SJSA1 (cell line): ENCODE measurements at places on chromosomes 16 and 17. TPM values are rescaled to one million over a fixed set of nuclear protein-coding genes. Genes with fewer than 3 reads are reported as not detected.

HOXB8 gene
- not detected in 2 replicates for total RNA-seq

SCNN1B gene
- total RNA-seq, result not detected in 2 replicates

PEMT gene
- 49.2 and 49.3 TPM in 2 replicates for total RNA-seq

MCRIP2 gene
- 3.0 TPM in 1 of 2 replicates, not detected in the other for total RNA-seq

SSTR5 gene
- total RNA-seq, result not detected in 2 replicates

GPR142 gene
- total RNA-seq, result not detected in 2 replicates

RAB34 gene
- 1,039 and 1,435 TPM in 2 replicates for total RNA-seq

SYNGR3 gene
- total RNA-seq, result 1.8 and 7.3 TPM in 2 replicates

CTRB2 gene
- total RNA-seq, result not detected in 2 replicates

PTX4 gene
- not detected in 2 replicates for total RNA-seq

EME1 gene
- 24.1 and 54.5 TPM in 2 replicates for total RNA-seq

SRCIN1 gene
- total RNA-seq, result not detected in 2 replicates

CDYL2 gene
- 2.5 and 15.1 TPM in 2 replicates for total RNA-seq

EMP2 gene
- total RNA-seq, result 9.4 and 9.8 TPM in 2 replicates

RRAD gene
- 0.16 and 0.39 TPM in 2 replicates for total RNA-seq

HSD17B2 gene
- 2.0 TPM in 1 of 2 replicates, not detected in the other for total RNA-seq

ZNF174 gene
- 6.8 and 7.8 TPM in 2 replicates for total RNA-seq

DNA sequence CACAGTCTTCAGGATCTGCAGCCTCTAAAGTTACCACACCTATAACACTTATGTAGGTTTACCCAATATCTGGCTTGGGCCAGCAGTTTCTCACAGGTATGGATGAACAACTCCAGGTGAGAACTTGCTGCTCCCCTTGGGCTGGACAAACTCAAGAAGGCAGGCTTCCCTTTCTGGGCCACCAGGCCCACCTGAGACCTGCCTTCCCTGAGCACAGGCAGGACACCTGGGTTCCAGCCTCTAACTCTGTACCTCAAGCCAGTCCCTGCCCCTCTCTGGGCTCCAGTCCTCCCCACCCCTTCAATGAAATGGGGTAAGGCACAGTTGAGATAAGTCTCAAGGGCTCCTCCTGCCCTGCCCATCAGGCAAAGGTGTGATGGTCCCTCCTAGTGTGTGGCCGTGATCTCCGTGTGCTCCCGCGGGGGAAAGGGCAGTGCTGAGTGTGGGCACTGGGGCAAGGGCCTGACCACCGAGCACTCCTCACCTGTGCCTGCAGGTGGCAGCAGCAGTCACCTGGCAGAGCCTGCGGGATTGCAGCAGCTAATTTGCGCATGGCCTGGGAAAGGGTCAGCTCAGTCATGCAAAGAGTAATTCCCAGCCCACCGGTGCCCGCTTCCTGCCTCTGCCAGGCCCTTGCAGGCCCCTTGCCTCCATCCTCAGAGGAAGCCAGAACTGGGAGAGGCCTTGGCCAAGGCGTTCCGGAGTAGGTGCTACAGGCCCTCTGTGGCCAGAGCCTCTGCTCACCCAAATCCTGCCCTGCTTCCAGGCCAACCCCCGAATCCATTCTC is 28.2 kb upstream of the ADGRG1 start:
- peak; percentile 52 for DNase-seq
- no peaks in the 10 kb centered on the region for H3K36me3 ChIP-seq
- H3K27me3 ChIP-seq, result peaks cover 25% of the 10 kb centered on the region
- no peak overlapping the region for H3K27ac ChIP-seq
- H3K4me3 ChIP-seq, result no peak overlapping the region

- no peaks in the 10 kb centered on the region for H3K4me1 ChIP-seq
- no peaks in the 10 kb centered on the region for H3K36me3 ChIP-seq
- no peak overlapping the region for H3K27ac ChIP-seq
- H3K4me3 ChIP-seq, result no peak overlapping the region
- H3K27me3 ChIP-seq, result peaks cover 5% of the 10 kb centered on the region
Observed at GRCh38 chr16:20049831-20050230, 23.9 kb downstream of the GPR139 start.

- H3K36me3 ChIP-seq, result peaks cover 24% of the 10 kb centered on the region
- DNase-seq, result peak; percentile 83
- peaks cover 54% of the 10 kb centered on the region for H3K4me1 ChIP-seq
- H3K4me3 ChIP-seq, result peak within 1 kb of the TSS; percentile 97
Observed at GRCh38 chr16:11586856-11587642, at the start of gene LITAF. TSS of gene LITAF (minus strand) at chr16:11586919. CDS start at chr16:11556730, 30,189 bp downstream.

DNA sequence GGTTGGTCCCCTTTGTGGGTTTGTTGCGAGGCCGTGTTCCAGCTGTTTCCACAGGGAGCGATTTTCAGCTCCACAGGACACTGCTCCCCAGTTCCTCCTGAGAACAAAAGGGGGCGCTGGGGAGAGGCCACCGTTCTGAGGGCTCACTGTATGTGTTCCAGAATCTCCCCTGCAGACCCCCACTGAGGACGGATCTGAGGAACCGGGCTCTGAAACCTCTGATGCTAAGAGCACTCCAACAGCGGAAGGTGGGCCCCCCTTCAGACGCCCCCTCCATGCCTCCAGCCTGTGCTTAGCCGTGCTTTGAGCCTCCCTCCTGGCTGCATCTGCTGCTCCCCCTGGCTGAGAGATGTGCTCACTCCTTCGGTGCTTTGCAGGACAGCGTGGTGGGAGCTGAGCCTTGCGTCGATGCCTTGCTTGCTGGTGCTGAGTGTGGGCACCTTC is 27.3 kb upstream of the STH start:
- H3K4me3 ChIP-seq, result no peak overlapping the region
- H3K36me3 ChIP-seq, result no peaks in the 10 kb centered on the region
- H3K4me1 ChIP-seq, result no peaks in the 10 kb centered on the region
- no peak overlapping the region for H3K27ac ChIP-seq
- peaks cover 26% of the 10 kb centered on the region for H3K27me3 ChIP-seq
- DNase-seq, result no peak

DNA sequence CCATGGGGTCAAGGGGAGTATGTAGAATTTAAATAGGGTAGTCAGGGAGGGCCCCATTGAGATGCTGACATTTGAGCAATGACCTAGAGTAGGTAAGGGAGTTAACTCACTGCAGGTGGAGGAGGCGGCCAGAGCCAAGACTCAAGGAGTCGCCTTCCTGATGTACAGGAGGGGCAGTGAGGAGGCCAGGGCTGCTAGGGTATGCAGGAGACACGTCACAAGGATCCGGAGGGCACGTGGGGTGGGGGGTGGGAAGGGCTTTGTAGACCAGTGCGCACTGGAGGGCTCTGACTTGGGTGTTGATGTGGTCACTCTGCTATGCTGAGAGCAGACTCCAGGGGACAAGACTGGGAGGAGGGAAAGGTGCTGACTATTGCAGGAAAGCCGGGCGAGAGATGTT is 37.5 kb downstream of the SPECC1 start:
- H3K4me3 ChIP-seq, result no peak overlapping the region
- no peak overlapping the region for H3K27ac ChIP-seq
- H3K27me3 ChIP-seq, result peaks cover 3% of the 10 kb centered on the region; the same call in 1 of the 2 replicates

DNA sequence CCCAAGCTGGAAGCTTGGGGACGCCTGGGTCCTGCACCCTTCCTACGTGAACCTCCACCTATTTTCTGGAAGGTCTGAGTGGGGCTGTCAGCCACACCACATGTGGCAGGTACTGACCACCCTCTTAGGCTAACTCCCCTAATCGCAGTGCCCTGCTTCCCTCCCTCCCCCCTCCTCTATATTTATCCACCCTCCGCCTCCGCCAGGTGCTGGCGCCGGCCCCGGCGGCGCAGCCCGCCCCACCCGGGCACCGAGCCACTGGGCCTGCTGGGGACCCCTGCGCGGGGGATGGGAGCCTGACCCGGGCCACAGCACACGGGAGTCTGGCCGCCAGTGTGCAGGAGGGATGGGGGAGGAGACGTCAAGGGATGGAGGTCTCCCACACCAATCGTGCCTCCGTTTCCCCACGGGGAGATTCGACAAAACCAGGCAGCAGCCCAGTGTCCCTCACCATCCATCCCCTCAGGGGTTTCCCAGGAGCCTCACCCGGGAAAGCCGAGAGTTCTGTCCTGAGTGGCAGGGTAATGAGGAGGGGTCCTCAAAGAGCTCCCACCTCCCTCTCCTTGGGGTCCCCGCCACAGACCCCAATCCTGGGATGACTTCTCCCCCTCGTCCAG is 1.3 kb downstream of the PLEKHH3 start:
- DNase-seq, result no peak
- H3K36me3 ChIP-seq, result no peaks in the 10 kb centered on the region; the same call in 1 of the 2 replicates
- no peak overlapping the region for H3K27ac ChIP-seq
- no peaks in the 10 kb centered on the region; the same call in 1 of the 2 replicates for H3K27me3 ChIP-seq
- peak overlapping the region; percentile 70 for H3K4me3 ChIP-seq

- DNase-seq, result no peak
- no peak overlapping the region for H3K27ac ChIP-seq
- peaks cover 77% of the 10 kb centered on the region for H3K27me3 ChIP-seq
- no peaks in the 10 kb centered on the region for H3K4me1 ChIP-seq
Observed at GRCh38 chr17:74274709-74275340, 791 bp downstream of the DNAI2 start.

- no peak for DNase-seq
- no peak overlapping the region for H3K4me3 ChIP-seq
- H3K27me3 ChIP-seq, result peaks cover 70% of the 10 kb centered on the region
- no peaks in the 10 kb centered on the region for H3K36me3 ChIP-seq
Observed at GRCh38 chr16:694863-695354, 4.7 kb upstream of the WDR24 start.

DNA sequence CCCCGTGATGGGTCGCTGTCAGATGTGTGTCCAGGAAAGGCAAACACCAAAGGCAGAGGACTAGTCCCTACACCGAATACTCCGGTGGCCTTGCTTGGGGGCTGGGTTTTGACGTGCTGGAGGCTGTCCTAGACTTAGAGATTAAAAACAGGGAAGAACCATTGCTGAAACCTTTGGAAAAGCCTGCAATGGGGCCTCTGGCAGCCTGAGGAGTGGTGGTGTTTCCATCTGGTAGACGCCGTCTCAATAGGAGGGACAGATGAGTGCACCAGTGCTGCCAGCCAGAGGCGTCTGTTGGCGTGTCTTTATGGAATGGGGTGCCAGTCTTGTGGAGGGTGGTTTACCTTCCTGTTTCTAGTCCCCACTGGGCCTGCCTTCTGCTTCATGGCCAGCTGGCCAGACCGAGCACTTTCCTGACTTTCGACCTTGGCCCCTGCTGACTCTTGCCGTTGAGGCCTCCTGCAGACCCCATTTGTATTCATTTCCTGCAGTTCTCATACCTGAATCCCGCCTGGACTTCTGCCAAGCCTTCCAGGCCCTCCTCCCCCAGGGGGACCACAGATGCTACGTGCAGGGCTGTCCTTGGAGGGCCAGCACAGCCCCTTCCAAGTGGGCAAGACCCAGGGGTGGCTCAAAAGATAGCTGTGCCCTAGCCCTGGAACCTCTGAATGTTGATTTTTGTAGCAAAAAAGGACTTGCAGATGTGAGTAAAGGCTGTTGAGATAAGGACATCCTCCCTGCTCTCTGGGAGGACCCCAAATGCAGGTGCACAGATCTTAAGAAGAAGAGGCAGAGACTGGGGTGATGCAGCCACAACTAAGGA is 1.9 kb upstream of the DNASE1 start:
- peaks cover 30% of the 10 kb centered on the region for H3K36me3 ChIP-seq
- no peaks in the 10 kb centered on the region for H3K27me3 ChIP-seq
- H3K27ac ChIP-seq, result no peak overlapping the region
- DNase-seq, result peak; percentile 41

- no peaks in the 10 kb centered on the region for H3K36me3 ChIP-seq
- DNase-seq, result no peak
- H3K4me3 ChIP-seq, result no peak overlapping the region
- peaks cover 11% of the 10 kb centered on the region; the same call in 1 of the 2 replicates for H3K27me3 ChIP-seq
Observed at GRCh38 chr17:50884439-50885311, 18.5 kb upstream of the TOB1 start.

GRCh38 chr17:75406222-75406615 is 741 bp upstream of the GRB2 start:
- peaks cover 5% of the 10 kb centered on the region for H3K36me3 ChIP-seq
- peaks cover 3% of the 10 kb centered on the region; the same call in 1 of the 2 replicates for H3K27me3 ChIP-seq
- DNase-seq, result no peak
- H3K4me1 ChIP-seq, result peaks cover 18% of the 10 kb centered on the region

GRCh38 chr17:74712756-74713155 is at the start of gene CD300LF:
TSS of gene CD300LF (minus strand) at chr17:74712923. CDS start at chr17:74712866, 57 bp downstream.
- no peak within 1 kb of the TSS for H3K27ac ChIP-seq
- H3K27me3 ChIP-seq, result peaks cover 48% of the 10 kb centered on the region
- H3K4me1 ChIP-seq, result no peaks in the 10 kb centered on the region
- H3K36me3 ChIP-seq, result no peaks in the 10 kb centered on the region
- H3K4me3 ChIP-seq, result no peak within 1 kb of the TSS
- no peak for DNase-seq

DNA sequence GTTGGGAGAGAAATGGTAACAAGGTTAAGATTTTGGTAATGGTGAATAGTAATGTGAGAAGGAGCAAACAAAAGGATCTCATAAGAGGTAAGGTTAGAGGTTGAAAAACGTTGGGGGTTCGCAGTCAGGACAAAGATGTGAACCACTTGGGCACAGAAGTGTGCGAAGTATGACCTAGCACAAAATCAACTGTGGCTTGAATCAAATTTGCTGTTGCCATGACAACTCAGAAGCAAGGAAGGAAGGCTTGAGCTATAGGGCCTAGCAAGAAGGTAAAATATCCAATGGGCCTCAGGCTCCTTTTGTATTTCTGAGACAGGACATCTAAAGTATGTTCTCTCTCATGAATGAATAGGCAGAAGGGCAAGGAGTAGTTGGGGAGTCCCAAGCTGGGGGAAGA is 24.5 kb upstream of the TEKT1 start:
- H3K27me3 ChIP-seq, result no peaks in the 10 kb centered on the region; the same call in 1 of the 2 replicates
- H3K27ac ChIP-seq, result no peak overlapping the region
- no peak for DNase-seq
- no peaks in the 10 kb centered on the region for H3K4me1 ChIP-seq

DNA sequence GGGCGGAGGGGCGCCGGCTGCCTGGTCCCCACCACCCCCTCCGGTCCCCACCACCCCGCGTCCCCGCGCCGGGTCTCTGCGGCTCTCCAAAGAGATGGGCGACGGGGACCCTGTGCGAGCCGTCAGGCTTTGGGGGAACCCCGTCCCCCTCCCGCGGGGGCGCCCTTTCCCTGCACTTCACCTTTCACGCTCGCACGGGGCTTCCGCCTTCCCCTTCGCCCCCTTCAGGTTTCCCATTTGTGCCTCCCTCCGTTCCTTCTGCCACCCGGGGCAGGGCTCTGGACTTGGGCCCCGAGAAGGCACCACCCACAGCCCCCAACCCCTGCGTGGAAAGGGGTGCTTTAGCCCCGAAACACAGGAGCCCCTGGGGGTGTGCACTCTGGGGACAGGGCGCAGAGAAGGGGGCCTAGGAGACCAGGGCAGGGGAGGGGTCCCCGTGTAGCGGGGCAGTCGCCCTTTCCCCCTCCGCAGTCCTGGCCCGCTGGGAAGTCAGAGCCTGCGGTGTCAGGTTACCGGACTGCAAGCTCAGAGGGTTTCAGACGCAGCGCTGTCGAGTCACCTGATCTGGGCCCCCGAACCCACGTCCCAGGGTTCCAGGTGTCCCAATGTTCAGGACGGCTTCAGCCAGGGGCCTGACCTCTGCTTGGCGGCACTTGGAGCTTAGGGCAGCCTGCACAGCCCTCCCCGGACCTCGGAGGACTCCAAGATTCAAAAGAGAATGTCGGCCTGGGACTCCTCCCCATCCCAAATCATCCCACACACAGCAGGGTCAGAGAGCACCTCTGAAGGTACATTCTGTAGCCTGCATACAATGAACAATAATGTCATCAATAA is 6.7 kb upstream of the CCDC92B start:
- H3K27me3 ChIP-seq, result peaks cover 26% of the 10 kb centered on the region
- no peaks in the 10 kb centered on the region for H3K4me1 ChIP-seq
- DNase-seq, result no peak
- H3K36me3 ChIP-seq, result no peaks in the 10 kb centered on the region

- no peak overlapping the region for H3K4me3 ChIP-seq
- H3K4me1 ChIP-seq, result no peaks in the 10 kb centered on the region
- H3K27ac ChIP-seq, result no peak overlapping the region
- DNase-seq, result no peak
Observed at GRCh38 chr17:13996276-13996675, 73.0 kb upstream of the COX10 start.
